T-helper 17 cell (primary cell): ENCODE measurements at places on chromosomes 3 and 15.

DNA sequence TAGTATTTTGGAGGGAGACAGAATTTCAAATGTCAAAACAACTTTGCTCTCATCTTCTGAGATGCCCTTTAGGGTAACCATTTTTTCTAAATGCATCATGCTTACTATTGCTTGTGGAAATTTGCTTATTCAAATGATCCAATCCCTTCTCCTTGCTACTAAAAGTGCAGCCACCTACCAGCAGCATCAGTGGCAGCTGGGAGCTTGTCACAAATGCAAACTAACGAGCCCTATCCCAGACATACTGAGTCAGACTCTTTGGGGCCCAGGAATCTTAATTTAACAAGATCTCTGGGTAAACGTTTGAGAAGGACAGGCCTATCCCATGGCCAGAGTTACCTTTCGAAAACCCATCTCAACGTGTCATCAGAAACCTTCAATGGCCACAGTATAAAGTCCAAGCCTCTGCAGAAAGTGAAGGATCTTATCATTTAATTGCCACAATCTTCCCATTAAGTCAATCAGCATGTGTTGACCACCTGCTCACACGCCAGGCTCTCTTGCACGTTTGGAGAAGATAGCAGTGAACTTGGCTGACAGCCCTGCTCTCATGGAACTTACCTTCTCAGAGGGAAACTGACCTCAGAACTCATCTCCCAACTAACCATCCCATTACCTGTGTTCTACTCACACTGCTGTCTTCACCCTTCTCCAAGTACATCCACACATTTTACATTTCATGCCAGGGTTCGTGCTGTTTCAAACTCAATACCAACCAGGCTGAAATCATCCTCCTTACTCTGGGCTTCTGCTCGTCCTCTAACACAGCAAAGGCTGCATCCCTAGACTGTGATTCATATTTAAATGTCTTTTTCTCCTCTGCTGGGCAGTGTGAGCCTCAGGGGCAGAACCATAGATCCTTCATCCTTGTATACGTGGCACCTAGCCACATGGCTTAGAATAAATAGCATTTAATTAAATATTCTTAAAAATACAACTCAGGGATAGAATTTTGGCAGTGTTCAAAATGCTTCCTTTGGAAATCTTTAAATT, 24.8 kb upstream of the VGLL4 start:
- no peak for DNase-seq

GRCh38 chr15:67164401-67164791, 90.1 kb downstream of the AAGAB start:
- no peak for DNase-seq

DNA sequence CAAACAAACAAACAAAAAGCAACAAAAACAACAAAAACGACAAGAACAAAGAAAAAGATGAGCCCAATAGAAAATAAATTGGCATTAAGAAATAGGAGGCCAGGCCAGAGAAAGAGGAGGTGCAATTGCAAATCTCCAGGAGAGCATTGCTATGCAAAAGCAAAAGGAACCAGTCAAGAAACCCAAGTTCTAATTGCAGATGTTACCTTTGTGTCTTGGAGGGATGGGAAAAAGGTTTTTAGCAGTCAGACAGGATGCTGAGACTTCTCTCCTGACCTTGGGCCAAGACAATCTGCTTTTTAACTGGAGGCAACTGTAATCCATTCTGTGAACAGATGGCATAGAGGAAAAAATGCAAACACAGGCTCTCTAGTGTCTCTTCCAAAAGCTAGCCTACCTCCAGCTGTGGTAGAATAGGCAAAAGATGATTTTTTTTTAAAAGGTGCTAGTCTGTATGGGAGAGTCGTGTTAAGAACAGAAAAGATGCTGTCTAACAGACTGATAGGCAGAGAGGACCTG, 56.4 kb downstream of the LSAMP start:
- DNase-seq, result no peak

GRCh38 chr15:66232267-66232625, 21.3 kb downstream of the MEGF11 start:
- no peak for DNase-seq

GRCh38 chr3:109982201-109982600, 644.9 kb upstream of the DPPA4 start:
- no peak for DNase-seq

GRCh38 chr3:169929830-169930519, 18.6 kb downstream of the SAMD7 start:
- DNase-seq, result no peak

GRCh38 chr3:142566096-142566495, 12.4 kb downstream of the ATR start:
- DNase-seq, result no peak

GRCh38 chr15:88646088-88646405, 7.2 kb downstream of the ISG20 start:
- no peak for DNase-seq

GRCh38 chr15:81166636-81167305, 29.9 kb upstream of the IL16 start:
- no peak for DNase-seq

DNA sequence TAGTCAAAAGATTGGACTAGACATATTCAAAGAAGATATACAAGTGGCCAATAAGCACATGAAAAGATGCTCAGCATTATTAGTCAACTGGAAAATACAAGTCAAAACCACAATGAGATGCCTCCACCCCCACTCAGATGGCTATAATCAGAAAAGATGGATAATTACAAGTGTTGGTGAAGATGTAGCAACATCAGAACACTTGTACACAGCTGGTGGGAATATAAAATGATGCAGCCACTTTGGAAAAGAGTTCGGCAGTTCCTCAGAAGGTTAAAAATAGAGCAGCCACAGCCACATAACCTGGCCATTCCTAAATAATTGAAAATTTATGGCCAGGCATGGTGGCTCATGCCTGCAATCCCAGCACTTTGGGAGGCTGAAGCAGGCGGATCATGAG, 38.4 kb downstream of the HEG1 start:
- DNase-seq, result no peak
